Glomerular endothelial cell (primary cell): ENCODE measurements at places on chromosomes 6 and 20. TPM values are rescaled to one million over a fixed set of nuclear protein-coding genes. Genes with fewer than 3 reads are reported as not detected.

The MMP24OS gene
- total RNA-seq, result 24.0 and 31.4 TPM in 2 replicates

The HRH3 gene
- total RNA-seq, result not detected in 2 replicates

The PRPH2 gene
- 0.15 and 0.29 TPM in 2 replicates for total RNA-seq

The TNFRSF6B gene
- total RNA-seq, result 96.8 and 186 TPM in 2 replicates

The TUBB2B gene
- 29.7 and 31.3 TPM in 2 replicates for total RNA-seq

The KIF6 gene
- 0.06 TPM in 1 of 2 replicates, not detected in the other for total RNA-seq

The BMP5 gene
- not detected in 2 replicates for total RNA-seq

DNA sequence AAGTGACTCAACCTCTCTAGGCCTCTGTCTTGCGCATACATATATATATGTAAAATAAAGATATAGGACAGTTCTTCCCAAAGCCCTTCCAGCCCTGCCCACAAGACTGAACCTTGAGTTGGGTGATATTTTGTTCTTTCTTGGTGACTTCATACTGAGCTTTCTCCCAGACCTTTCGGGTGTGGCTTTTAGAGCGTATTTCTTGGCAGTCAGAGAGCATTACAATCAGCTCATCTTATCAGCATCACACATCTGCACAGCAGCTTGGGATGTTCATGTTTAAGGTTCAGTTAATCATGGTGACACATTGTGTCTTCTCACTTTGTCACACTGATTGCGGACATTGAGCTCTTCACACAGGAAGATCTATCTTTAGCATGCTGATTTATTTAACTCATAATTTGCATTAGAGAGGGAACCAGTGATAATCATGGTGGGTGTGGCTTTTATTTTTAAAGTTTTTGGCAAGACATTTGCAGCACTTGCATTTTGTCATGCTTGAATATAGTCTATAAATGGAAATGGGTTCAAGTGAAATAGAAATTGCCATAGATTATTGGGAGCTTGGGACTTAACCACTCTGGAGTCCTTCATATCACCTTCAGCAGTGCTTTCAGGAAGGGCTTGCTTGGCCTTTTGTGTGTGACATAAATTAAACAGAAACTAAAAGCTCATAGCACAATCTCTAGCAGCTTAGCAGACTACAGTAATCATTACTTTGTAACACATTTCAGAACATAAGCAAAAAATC lies 8.3 kb downstream of the KIF3B start:
- DNase-seq, result no peak

GRCh38 chr20:49676581-49677291 lies 36.9 kb downstream of the B4GALT5 start:
- DNase-seq, result no peak

DNA sequence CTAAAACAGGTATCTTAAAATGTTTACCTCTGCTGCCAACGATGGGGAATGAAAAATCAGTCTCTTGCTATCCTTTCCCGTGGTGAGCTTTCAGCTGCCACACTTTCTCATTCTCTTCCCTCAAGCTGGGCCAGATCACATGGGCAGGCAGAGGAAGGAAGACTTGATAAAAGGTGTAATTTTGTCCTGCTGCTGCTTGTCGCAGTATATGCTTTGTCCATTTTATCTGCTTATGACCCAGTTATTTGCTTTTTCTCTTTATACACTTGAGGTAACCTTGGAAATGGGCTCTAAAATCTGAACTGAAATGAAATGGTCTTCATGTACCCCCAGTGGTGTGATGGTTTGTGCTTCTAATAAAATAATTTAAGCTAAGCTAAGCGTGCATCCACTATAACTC lies 695.9 kb upstream of the FLRT3 start:
- no peak for DNase-seq

GRCh38 chr20:45578231-45578630 lies 853 bp downstream of the WFDC8 start:
- no peak for DNase-seq

GRCh38 chr6:56911847-56912246 lies 43.1 kb upstream of the BEND6 start:
- no peak for DNase-seq

DNA sequence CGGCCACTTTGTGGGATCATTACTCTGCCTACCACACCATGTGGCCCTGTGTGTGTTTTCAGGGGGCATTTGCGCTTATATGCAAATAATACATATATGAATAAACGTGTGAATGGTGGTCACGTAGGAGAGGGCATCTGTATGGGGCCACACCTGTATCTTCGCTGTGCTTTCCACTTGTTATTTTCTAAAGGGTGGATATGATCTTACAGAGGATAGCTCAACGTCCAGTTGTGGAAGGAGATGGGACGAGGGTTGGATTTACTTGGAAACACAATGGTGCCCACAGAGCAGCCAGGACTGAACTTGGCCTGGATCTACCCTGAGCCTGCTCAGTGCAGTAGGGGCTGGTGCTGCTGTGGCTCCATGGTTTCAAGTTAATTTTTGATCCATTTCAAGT lies 93.3 kb downstream of the YTHDF1 start:
- no peak for DNase-seq

DNA sequence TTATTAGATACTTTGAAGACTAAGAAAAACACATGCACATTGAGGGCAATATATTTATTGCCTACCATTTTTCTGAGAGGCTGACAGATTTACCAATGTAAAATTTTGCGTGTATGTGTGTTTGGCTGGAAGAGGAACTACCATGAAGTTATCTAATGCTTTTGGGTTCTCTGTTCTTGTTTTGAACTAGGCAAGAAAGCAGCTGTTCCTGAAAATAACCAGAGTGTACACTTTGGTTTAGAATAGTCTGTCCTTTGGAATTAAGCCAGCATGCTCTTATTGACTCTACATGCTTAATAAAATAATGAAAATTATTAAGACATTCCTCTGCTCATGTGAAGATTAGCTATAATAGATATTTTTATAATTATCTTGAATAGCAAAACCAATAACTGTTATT lies 129.2 kb downstream of the MYB start:
- no peak for DNase-seq

DNA sequence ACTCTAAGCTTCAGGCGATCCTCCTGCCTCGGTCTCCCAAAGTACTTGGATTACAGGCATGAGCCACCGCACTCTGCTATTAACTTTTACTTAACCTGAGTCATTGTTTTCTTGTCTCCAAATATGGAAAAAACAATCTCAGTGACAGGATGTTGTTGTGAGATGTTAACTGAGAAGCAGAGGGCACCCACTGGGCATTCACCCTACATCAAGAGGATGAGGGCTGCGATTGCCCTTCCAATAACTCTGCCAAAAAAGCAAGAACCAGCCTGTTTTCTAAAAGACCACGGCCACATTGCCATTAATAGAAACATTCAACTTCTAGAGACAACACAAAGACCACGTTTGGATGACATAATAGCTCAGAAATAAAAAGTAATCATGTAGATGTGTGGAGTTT lies 107.6 kb upstream of the SGK1 start:
- DNase-seq, result peak; percentile 72
